HepG2 (cell line): ENCODE measurements at places on chromosomes 5 and 9. TPM values are rescaled to one million over a fixed set of nuclear protein-coding genes. Genes with fewer than 3 reads are reported as not detected.

PCDHA1 gene
- total RNA-seq: not detected in 2 replicates

DOK3 gene
- total RNA-seq: 0.48 and 1.4 TPM in 2 replicates

NMUR2 gene
- not detected in 2 replicates for total RNA-seq

PRR16 gene
- total RNA-seq: not detected in 2 replicates

CEMIP2 gene
- 52.7 and 94.3 TPM in 2 replicates for total RNA-seq

HTR4 gene
- not detected in 2 replicates for total RNA-seq

ZNF474 gene
- total RNA-seq: 0.07 TPM in 1 of 2 replicates, not detected in the other

GRCh38 chr9:127059765-127060361 lies 62.6 kb downstream of the ANGPTL2 start:
- no peak for DNase-seq

- DNase-seq: no peak
Observed at GRCh38 chr9:86705490-86705889, 241.8 kb downstream of the GAS1 start.

GRCh38 chr5:61000887-61001286 lies 55.9 kb downstream of the NDUFAF2 start:
- DNase-seq: no peak

GRCh38 chr5:145629047-145629446 lies 206.1 kb downstream of the PRELID2 start:
- DNase-seq: no peak

DNA sequence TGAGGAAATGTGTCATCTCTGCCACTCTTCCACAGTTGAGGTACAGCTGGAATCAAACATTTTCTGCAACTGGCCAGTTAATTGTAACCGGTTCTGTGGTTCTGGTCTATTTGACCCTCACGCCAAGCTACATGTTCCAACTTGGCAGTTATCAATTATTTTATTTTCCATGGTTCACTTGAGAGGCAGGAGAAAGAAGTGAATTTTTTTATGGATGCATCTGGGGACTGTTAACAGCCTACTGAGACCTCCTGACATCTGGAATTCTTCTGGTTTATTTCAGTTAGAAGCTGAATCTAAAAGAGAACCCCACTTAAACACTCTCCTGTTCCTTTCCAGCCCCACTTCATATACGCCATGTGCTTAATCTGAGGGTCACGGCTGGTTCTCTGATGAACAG lies 372.3 kb downstream of the DNAH5 start:
- no peak for DNase-seq

DNA sequence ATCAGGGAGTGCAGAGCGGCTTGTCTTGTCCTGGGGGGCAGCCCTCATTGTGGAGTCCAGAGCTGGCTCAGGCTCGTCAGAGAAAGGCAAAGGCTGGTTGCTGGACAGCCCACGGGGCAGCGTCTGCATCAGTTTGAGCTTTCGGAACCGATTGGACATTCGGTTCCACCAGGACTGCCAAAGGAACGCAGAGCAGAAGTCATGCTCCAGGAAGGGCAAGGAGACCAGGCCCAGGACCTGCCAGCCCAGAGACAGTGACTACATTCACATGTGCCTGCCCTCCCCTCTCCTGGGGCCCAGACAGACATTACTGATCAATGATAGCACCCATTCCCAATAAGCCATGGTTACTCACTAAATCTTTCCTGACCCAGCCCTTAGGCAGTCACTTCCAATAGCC lies 18.1 kb downstream of the ANKS6 start:
- DNase-seq: no peak

DNA sequence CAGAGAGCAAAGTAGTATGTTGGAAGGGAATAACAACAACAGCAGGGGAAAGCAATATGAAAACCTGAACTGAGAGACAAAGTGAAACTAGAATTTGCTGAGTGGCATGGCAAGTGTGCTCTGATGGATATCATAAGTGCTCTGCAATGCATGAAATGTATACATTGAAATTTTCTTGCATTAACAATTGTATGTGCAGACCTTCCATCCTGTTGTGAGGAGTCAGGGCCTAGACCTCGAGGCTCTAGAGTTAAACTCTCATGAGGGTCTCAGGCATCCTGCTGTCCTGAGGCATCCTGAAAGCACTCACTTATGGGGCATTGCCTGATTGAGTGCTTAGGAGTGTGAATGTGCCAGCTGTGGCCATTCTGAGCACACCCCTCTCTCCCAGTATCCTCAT lies 1.1 kb downstream of the ECM2 start:
- no peak for DNase-seq

- DNase-seq: no peak
Observed at GRCh38 chr9:93958121-93958818, 3.1 kb upstream of the BARX1 start.

DNA sequence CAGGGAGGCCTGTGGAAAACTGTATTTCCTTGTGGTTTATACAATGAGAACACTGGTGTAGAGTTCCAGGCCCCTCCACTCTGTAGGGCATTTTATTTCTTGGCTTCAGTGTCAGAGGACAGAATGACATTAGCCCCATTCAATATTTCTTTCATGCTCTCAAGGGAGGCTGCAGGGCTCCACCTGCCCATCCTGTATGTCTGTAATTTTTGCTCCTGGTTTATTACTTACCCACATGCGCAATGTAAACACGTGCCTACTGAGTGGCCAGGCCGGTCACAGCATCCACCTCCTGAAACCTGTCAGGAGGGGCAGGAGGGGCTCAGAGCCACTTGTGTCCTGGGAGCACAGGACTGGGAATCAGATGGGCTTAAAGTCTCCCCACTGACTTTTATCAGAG lies 82.4 kb downstream of the GADD45G start:
- DNase-seq: no peak

- no peak for DNase-seq
Observed at GRCh38 chr5:102314328-102314727, 18.2 kb upstream of the SLCO4C1 start.

GRCh38 chr5:127028822-127029457 lies 1.4 kb downstream of the MARCHF3 start:
- peak; percentile 68 for DNase-seq

DNA sequence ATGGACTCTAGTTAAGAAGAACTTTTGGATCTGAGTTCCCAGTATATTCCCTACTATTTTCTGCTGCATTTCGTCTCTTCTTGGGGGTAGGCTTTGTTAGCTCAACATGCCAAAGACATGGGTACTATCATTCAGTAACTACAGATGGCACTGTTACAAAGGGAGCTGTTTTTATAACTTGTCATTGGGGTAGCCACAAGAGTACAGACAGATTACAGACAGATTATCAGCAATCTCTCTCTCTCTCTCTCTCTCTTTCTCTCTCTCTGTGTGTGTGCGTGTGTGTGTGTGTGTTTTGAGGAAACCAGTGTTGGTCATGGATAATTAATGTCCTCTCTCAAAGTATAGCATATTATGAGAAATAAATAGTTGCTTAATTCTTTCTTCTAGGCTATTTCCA lies 116.1 kb downstream of the WDR70 start:
- peak; percentile 2 for DNase-seq

DNA sequence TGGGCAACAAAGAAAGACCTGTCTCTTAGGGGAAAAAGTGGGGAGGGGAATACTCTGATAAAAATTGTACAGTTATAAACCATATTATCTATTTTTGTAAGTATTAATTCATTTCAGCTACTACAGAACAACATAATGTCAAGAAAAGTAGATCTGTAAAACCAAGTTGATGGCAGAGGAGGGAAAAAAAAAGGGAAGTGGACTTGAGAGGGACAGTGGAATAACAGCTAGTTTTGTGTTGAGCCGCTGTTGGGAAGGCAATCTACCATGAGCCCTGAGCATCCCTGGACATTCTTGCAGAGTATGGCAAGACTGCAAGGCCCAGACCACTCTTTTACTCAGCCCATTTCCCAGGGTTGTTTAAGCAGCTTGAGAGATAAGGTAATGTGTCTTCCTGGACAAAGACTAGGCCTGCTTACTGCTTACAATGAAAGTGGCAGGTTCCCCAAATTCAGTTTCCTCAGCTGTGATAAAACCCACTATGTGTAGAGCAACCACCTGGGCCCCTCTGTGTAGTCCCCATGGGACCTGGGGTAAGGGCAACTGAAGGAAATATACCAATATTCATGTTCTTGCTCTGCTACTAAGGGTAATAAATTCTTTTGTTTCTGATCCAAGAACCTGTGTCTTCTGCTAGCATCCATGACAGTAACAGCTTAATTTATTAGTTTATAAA lies 25.0 kb downstream of the CEP120 start:
- no peak for DNase-seq

DNA sequence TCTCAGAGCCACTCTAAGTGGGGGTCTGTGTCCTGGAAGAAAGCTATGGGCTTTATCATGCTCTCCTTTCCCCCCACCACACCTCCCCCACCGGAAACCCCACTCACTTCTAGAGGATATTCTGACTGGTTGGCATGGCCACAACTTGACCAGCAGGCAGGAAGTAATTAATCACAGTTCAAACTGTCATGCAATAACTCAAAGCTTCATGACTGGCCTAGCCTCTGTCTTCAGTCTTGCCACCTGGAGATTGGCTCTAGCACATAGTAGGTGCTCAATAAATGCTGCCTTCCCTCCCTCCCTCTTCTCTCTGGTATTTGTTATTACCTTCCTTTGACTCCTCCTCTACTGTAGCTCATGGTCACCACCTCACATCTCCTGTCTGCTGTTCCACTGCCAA lies 124.7 kb downstream of the GABBR2 start:
- no peak for DNase-seq

- DNase-seq: no peak
Observed at GRCh38 chr5:125463466-125464092, 717.1 kb upstream of the ZNF608 start.

DNA sequence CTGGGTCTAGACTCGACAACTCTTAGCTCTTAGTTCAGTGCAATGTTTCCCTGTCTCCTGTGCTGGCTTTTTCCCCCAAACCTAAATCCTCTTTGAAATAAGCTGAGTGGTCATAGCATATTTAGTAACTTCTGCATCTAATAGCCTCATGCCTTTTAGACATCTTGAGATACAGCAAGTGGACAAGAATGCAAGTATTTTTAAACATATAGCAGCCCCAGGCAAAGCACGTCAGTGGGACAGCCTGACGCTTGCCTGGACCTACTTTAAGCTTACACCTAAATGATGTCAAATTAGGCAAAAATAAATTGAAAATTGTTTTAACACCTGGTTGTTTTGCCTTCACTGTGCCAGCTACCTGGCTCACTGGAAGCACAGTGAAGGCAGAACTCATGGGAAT lies 8.0 kb downstream of the C9 start:
- no peak for DNase-seq

DNA sequence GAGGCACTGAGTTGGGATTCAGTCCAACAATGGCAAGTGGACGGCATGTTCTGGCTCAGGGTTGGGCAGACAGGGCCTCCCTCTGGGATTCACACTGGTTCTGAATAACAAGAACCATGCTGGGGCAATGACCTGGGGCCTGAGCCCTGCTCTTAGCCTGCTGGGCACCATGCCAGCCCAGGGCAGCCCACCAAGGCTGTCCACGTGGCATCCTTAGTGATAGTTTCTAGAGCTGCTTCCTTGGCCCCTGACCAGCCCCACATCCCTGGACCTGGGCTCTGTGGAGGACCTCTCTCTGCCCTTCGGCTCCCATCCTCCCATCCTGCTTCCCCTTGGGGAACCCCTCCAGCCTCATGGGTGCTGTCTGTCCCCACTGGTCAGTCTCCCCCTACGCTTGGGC lies 22.3 kb upstream of the OLFM1 start:
- no peak for DNase-seq

DNA sequence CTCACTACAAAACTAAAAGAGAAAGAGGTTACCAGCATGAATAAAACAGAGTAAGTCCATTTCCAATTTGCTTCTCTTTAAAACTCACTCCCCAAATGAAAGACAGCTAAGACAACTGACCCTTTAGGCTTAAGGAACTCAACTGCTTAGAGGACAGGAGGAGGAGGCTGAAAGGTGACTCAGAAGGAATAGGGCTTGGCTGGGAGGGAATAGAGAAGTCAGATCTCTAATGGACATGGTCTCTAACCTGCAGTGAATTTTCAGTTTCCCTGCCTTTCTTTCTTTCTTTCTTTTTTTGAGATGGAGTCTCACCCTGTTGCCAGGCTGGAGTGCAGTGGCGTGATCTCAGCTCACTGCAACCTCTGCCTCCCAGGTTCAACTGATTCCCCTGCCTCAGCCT lies 261.8 kb upstream of the CLINT1 start:
- DNase-seq: no peak

DNA sequence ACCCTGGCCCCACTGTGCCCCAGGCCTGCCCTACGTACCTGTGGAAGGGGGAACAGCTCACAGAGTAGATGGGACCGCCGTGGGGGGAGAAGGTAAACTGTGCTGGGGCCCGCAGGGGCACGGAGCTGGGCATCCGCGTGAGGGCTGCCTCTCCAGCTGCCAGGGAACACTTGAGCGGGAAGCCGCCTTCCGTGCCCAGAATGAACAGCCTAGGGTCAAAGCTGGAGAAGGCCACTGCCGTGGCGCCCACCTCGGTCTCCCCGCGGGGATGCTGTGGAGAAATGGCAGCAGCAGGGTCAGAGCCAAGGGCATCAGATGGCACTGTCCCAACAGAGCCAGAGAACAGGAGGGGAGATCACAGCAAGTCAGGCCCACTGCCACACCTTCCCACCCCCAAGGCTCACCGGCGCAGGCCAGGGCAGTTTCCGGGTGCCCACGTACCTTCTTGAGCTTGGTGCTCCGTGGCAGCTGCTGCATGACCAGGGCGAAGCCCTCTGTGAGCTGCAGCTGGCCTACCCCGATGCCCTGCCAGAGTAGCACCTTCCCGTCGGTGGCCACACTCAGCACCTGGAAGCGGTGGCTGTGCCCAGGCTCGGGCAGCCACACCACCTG lies 21.9 kb downstream of the DYNC2I2 start:
- DNase-seq: no peak

GRCh38 chr9:16119261-16120230 lies 566.7 kb downstream of the CCDC171 start:
- no peak for DNase-seq

DNA sequence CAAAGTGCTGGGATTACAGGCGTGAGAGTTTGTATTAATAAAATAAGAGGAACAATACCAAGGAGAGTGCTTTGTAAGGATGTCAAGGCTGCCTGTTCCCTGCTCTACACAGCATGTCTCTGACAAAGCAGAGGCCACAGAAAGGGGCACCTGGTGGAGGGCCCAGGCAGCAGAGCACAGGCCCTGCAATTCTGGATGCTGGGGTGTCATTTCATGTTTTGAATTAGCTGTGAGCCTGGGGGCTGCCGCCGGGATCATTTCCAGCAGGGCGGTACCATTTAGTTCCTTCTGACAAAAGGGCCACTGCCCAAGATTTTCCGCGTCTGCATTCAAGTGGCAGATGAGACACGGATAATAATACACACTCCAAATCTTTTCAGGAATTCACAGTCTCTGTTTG lies 396.9 kb downstream of the GADD45G start:
- no peak for DNase-seq

GRCh38 chr5:172638209-172638768 lies 2.8 kb upstream of the NEURL1B start:
- DNase-seq: no peak

DNA sequence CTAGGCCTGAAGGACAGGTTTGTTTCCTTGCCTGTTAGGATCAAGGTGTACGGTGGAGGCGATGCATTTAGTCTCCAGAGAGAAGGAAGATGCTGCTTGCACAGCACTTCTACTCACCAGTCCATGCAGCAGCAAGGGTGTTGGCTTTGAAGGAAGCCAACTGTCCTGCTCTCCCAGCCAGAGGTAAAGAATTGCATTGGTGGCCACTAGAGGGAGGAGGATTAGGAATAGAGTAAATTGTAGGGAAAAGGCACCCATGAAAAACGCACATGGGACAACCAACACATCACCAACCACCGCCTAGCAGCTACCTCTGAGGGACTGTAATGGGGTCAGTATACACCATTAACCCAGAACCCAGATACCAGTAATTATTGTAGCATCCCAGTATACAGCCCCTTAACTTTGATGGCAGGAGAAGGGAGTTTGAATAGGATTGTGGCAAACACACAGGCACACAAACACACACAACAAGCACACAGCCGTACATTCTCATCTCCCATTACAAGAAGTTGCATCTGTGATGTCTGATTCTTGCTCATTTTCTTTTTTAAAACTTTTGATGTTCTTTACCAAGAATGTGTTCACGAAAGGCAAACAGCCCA lies 267.7 kb downstream of the ADAMTS6 start:
- DNase-seq: peak; percentile 41
